WTC11 (cell line): ENCODE measurements at places on chromosomes 2 and 18. TPM values are rescaled to one million over a fixed set of nuclear protein-coding genes. Genes with fewer than 3 reads are reported as not detected.

Gene GKN1
- not detected in 3 replicates for total RNA-seq

Gene IL18R1
- total RNA-seq = 0.25 to 0.46 TPM in 2 of 3 replicates, not detected in the other

Gene REG3A
- 0.37 TPM in 1 of 3 replicates, not detected in the others for total RNA-seq

Gene RANBP2
- 66.8 to 90.4 TPM (median 68.9 TPM) in 3 replicates for total RNA-seq

Gene PTPRN
- total RNA-seq = 3.8 to 5.7 TPM (median 5.2 TPM) in 3 replicates

Gene CERS6
- 16.0 to 17.3 TPM (median 16.6 TPM) in 3 replicates for total RNA-seq

Gene REG1B
- total RNA-seq = 2.1 to 3.8 TPM (median 2.3 TPM) in 3 replicates

Gene FHL2
- total RNA-seq = 21.1 to 22.2 TPM (median 22.1 TPM) in 3 replicates

Gene HDHD2
- total RNA-seq = 42.1 to 57.6 TPM (median 49.6 TPM) in 3 replicates

DNA sequence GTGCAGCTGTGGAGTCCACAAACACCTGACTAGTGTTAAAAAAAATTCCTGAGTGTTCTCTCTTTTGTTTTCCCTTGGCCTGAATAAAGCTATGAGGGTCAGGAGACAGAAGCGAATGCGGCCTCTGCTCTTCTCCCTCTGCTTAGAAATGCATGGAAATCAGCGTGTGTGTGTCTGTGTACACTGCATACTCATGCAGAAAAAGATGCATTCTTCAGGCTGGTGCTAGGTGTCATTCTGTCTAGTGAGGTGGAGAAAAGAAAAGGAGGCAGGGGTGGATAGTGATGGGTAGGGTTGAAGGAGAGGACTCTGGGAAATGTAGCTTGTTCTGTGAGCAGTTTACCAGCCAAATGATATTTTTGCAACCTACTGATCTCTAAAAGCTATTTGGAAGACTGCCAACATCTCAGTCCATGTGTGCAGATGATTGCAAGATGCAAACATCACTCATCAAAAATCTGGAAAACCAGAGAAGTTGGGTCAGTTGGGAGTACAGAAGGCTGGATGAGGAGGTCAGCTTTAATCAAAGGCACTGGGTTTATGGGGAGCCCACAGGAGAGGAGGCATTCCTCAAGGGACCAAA, 177.7 kb downstream of the INSIG2 start:
- no peak for DNase-seq

GRCh38 chr2:234279637-234280036, 217.2 kb downstream of the ARL4C start:
- no peak for DNase-seq

- DNase-seq = no peak
Measured at GRCh38 chr2:174024524-174025270, 59.5 kb upstream of the SP3 start.

DNA sequence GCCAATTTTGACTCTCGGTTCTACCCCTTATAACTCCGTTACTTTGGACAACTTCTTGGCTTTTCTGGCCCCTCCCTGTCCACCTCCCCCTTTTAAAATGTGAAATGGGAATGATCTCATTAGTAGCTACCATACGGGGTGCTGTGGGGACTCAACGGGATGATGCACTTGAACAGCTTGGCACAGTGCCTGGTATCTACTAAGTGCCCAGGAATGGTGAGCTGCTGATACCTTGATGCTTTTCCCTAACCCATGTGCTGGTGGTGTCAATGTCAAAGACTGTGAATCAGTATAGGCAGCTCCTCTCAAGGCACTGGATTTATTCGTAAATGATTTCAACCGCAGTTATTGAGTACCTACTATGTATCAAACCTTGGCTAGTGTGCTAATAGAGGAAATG, 204.2 kb downstream of the LOXHD1 start:
- DNase-seq = no peak

GRCh38 chr2:219497495-219498279, 1.0 kb upstream of the GMPPA start:
- DNase-seq = peak; percentile 73

DNA sequence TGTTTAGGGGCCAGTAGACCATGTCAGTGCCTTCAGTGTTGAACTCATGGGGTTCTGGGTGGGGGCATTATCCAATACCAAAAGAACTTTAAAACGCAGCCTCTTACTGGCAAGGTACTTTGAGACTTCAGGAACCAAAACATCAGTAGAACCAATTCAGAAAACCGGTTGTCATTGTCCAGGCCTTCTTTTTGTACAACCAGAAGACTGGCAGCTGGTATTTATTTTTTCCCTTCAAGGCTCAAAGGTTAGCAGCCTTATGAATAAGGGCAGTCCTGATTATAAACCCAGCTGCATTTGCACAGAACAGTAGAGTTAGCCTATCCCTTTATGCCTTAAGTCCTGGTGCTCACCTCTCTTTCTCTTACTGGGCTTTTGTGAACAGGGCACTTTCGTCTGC, 113.8 kb upstream of the EML6 start:
- DNase-seq = no peak

GRCh38 chr2:37402636-37403035, 58.2 kb downstream of the QPCT start:
- DNase-seq = no peak

DNA sequence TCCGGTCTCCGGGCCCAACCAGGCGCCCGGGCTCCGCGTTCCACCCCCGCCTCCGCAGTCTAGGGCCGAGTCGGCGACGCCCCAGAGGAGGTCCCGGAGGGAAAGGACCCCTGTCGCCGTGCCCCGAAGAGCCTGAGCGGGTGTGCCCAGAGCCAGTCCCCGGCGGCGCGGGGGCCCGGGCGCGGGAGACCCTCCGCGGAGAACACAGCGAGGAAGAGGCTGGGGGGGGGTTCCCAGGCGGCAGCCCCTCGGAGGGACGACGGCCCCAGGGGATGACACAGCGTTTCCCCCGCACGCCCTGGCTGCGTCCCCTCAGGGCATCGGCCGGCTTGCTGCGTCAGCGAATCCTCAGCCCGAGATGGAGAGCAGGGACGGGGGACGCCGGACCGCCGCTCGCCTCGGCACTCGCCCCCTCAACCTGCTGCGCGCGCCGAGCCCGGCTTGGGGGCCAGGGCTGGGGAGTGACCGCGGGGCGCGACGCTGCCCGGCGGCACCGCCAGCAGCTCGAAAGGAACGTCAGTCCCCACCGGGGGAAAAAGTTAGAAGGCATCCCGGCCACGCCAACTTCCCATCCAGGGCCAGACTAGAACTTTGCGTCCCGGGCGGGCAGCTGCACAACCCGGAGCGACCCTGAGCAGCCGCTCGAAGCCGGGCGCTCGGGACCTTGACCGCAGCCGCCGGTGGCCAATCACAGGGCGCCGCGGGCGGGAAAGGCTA, 711 bp downstream of the SFXN5 start:
- DNase-seq = peak; percentile 62

GRCh38 chr18:62814132-62814759, 98.9 kb downstream of the PHLPP1 start:
- DNase-seq = no peak

DNA sequence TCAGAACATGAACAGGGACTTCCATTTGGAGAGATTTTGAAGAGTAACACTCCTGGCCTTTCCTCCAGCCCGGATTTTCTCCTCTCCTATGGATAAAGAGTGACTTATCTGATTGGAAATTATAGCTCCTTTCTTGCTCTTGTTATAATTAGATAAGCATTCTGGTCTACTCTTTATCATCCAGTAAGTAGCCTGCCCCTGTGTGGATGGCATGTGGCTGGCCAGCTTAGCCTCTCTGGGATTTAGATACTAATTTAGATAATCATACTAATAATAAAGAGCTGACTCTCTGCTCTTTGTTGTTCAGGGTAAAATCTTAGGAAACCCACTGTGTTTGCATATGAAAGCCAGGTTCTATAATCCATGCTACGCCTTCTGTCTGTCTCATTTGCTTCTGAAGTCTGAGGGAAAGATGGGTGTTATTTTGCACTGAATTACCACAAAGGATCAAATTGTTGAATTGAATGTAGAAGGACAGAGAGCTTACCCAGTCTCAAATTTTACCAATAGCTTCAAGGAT, 438.8 kb downstream of the SPAG16 start:
- no peak for DNase-seq

DNA sequence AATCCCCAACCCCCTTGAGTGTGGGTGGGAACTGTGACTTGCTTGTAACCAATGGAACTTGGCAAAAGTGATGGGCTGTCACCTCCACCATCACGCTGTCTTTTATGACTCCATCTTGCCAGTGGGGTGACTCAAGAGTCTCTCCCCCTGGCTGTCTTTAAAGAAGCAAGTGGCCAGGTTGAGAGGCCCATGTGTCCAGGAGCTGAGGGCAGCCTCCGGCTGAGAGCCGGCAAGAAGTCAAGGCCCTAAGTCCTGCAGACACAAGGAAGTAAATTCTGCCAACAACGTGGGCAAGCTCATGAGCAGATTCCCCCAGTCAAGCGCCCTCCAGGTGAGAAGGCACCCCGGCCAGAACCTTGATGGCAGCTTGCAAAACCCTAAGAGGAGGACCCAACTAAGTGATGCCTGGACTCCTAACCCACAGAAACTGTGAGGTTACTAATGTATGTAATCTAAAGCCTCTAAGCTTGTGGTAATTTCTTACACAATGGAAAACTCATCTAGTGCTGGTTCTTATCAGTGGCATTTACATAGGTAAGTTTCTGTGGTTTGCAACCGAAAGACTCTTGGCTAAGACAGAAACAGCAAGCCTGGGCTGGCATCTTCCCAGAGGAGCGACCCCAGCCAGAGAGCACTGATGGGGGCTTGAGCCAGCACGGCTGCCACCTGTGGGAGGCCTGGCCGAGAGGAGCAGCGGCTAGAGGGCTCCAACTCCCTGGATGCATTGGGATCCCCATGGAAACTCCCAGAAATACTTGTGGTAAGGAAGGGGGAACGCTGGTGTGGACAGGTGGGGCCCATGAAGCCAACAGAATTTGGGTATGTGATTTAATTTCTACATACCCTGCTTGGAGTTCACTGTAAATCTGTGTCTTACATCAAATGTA, 49.3 kb downstream of the CIB4 start:
- peak; percentile 8 for DNase-seq

GRCh38 chr2:24304098-24304497, 56.2 kb downstream of the ITSN2 start:
- no peak for DNase-seq

DNA sequence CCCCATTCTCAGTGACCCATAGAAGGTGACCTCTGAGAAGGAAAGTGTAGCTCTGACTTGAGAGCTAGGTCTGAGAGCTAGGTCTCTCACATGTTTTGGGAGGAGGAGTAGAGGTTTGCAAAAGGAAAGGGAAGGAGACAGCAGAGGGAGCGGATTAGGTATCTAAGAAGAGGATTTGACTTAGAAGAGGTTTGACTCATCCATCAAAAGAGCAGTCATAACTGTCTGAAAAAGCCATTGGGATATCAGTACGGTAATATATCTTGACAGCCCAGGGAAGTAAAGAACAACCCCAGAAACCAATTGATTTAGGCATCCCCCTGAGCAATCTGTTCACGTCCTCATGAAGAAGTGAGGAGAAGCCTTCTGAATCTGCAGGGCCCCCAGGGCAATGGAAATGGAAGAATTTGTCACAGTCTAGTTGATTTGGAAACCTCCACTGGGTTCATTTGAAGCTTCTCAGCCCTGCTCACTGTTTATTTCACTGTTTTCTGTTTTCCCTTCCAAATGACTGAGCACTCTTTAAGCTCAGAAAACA, 19.3 kb downstream of the OXER1 start:
- DNase-seq = no peak

GRCh38 chr18:57816208-57816954, 13.3 kb upstream of the ATP8B1 start:
- no peak for DNase-seq

DNA sequence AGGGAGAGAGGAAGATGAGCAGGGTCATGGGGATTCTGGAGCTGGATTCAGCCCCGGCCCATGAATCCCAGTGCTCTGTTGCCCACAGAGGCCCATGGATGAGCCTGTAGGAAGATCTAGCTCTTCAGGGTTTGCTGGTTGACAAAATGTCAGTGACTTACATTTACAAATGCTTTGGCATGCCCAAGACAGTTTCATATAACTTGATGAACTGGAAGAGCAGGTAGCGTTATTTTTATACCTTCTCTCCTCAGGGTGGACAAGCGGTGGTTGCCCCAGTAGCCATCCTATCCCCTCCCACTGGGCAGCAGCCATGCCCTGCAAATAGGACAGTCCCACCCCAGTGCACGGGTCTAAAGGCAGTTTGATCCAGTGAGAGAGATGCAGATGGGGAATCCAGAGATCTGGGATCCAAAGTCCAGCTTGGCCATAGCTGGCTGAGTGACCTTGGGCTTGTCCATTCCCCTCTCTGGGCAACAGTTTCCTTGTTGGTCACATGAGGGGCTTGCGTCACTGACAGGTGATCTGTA, 21.5 kb upstream of the KCNK3 start:
- no peak for DNase-seq

- DNase-seq = no peak
Measured at GRCh38 chr2:77567723-77568122, 45.5 kb upstream of the LRRTM4 start.

- DNase-seq = no peak
Measured at GRCh38 chr18:30510882-30511281, 531.7 kb downstream of the DSC3 start.

DNA sequence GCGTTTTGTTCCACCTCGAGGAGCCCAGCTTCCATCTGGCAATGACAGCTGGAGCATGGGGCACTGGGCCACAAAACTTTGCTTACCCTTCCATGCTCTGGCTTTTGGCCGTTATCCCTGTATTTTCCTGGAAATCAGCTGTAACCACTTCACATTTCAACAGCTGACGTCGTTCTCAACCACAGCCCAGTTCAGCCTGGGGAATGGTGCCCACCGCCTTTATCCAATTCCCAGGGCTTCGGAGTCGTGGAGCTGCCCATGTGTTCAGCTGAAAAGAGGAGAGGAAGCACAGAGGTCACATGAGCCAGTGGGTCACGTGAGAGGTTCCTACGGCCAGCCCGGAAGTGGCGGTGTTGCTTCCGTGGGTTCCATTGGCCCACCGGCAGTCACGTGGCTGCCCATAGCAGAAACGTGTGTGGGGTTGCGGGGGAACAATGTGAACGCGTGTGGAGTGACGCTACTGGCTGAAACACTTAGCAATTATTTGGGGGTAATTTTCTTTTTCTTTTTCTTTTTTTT, 16.7 kb upstream of the EDAR start:
- no peak for DNase-seq

- DNase-seq = peak; percentile 78
Measured at GRCh38 chr2:219045937-219046550, 4.7 kb upstream of the CFAP65 start.

GRCh38 chr2:69348781-69349180, 38.2 kb downstream of the GFPT1 start:
- DNase-seq = no peak

DNA sequence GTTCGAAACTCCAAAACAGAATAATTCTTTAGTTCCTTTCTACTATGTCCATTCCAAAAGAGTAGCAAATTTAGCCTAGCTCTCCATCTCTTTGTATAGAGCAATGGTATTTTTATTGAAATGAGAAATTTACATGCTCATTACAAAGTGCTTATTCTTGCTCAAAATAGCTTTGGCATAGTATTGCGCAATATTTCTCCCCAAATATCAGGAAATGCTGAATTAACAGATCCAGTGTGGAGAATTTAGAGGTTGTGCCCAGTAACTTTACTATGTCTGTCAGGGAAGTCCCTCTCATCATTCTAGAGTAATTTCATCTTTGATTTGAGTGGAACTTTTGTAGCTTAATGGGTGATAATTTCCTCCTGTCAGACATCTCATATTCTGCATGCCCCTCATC, 425.9 kb upstream of the PIK3C3 start:
- no peak for DNase-seq
